Esophagus squamous epithelium (tissue), 5 donors: ENCODE measurements at places on chromosomes 3 and 15. TPM values are rescaled to one million over a fixed set of nuclear protein-coding genes. Genes with fewer than 3 reads are reported as not detected.

- no peaks in the 10 kb centered on the region for H3K4me1 ChIP-seq
- no peaks in the 10 kb centered on the region for H3K27me3 ChIP-seq
- no peak overlapping the region for H3K27ac ChIP-seq
These were observed 8.6 kb upstream of the CTNNB1 start for GRCh38 chr3:41190509-41191284.

DNA sequence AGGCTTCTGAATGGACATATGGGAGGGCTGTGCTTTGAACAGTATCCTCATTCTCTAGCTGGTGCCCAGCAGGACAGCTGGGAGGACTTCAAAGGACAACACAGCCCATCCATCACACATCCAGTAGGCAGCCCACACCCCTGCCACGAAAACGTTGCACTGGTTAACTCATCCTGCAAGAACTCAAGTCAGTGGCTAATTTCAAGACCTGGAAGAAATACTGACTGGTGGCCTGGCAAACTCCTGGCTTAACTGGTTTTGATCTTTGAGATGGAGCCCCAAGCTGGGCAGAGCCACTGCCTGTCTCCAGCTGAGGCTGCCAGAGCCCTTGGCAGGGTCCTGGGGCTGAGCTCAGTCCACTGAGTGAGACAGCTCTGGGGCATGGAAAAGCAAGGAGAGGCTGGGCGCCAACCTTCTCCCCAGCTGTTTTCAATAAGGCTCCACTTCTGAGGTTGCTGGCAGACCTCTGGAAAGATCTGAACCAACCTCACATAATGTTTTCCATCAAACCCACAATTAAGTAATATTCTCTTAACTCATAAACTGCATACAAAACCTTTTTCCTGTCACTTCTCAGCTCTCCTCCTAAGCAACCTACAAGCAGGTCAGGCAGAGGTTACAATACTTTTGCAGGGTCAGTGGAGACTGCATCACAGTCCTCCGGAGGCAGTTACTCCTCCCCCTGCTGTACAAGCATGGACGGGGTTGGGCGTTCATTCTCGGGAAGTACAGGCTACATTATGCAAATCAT is 110.3 kb downstream of the MYLK start:
- no peak overlapping the region for H3K4me3 ChIP-seq
- DNase-seq = no peak
- no peaks in the 10 kb centered on the region for H3K27me3 ChIP-seq
- H3K4me1 ChIP-seq = peaks cover 10% of the 10 kb centered on the region

DNA sequence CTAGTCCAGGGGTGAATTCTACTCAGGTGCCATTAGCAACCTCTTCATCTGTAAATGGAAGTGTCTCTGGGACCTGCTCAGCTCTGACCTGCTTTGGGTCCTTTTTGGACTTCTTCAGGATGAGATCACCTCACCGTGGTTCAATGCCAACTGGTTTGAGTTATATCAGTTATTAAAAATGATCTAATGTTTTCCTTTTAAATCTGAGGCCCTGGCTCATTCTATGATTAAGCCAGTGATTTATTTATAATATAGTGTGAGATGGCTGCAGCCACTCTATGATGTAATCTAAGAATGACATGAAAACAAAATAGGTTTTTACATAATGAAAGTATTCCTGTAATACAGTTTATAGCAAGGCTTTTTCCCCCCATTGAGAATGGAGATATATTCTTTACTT is 79.4 kb downstream of the LPP start:
- no peak overlapping the region for H3K4me3 ChIP-seq
- H3K27me3 ChIP-seq = no peaks in the 10 kb centered on the region
- DNase-seq = no peak
- H3K4me1 ChIP-seq = no peaks in the 10 kb centered on the region

GRCh38 chr3:118277814-118278213 is 756.8 kb downstream of the IGSF11 start:
- H3K4me1 ChIP-seq = no peaks in the 10 kb centered on the region
- H3K4me3 ChIP-seq = no peak overlapping the region
- H3K36me3 ChIP-seq = no peaks in the 10 kb centered on the region
- no peak for DNase-seq
- H3K27me3 ChIP-seq = no peaks in the 10 kb centered on the region

The STRIT1 gene
- total RNA-seq = not detected

The DNAJC17 gene
- 13.9 TPM for total RNA-seq

DNA sequence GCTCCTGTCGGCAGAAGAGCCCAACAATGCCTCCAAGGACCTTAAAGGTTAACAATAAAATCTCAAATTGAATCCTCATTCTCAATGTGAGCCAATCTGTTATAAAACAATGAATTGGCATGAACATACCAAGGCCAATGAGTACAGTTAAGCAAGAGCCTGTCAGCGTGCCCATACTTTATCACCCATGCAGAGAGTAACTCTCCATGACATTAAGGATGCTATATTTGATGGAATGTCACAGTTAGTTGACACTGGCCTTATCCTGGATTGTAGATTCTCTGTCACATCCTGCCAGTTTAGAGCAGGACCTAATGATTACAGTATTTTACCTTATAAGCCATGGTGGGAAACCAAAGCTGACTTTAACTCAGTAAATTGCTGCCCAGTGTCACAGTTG is 335.4 kb upstream of the MDFIC2 start:
- H3K27me3 ChIP-seq = no peaks in the 10 kb centered on the region
- DNase-seq = no peak
- H3K4me3 ChIP-seq = no peak overlapping the region
- no peaks in the 10 kb centered on the region for H3K36me3 ChIP-seq
- no peak overlapping the region for H3K27ac ChIP-seq
- no peaks in the 10 kb centered on the region for H3K4me1 ChIP-seq

DNA sequence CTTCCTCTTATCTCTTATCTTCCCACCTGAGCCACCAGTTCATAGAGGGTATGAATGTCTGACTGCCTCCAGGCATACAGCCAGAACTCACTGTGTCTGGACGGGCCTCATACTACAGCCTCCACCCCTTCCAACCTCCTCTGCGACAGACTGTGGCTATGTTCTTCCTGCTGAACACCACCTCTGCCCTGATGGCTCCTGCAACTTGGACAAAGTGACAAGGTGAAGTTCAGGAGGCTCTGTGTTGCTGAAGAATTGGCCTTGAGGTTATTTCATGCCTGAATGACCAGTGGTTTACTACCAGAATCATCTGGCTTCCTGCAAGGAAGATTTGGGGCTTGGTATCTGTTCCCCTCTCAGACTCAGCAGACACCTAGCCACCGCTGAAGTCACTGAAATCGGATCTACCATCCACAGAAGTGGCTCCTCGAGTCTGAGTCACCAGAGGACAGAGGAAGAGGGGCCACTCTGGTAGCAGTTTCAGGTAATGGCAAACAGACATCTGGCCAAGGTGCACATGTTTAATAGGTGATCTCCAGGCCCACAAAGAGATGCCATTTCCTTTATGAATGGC is 14.2 kb upstream of the ULK3 start:
- H3K36me3 ChIP-seq = peaks cover 21% of the 10 kb centered on the region
- H3K4me3 ChIP-seq = no peak overlapping the region
- no peak overlapping the region for H3K27ac ChIP-seq
- H3K27me3 ChIP-seq = no peaks in the 10 kb centered on the region
- peaks cover 4% of the 10 kb centered on the region for H3K4me1 ChIP-seq

The ACP3 gene
- total RNA-seq = 83.6 TPM

The SCAANT1 gene
- not detected for total RNA-seq

DNA sequence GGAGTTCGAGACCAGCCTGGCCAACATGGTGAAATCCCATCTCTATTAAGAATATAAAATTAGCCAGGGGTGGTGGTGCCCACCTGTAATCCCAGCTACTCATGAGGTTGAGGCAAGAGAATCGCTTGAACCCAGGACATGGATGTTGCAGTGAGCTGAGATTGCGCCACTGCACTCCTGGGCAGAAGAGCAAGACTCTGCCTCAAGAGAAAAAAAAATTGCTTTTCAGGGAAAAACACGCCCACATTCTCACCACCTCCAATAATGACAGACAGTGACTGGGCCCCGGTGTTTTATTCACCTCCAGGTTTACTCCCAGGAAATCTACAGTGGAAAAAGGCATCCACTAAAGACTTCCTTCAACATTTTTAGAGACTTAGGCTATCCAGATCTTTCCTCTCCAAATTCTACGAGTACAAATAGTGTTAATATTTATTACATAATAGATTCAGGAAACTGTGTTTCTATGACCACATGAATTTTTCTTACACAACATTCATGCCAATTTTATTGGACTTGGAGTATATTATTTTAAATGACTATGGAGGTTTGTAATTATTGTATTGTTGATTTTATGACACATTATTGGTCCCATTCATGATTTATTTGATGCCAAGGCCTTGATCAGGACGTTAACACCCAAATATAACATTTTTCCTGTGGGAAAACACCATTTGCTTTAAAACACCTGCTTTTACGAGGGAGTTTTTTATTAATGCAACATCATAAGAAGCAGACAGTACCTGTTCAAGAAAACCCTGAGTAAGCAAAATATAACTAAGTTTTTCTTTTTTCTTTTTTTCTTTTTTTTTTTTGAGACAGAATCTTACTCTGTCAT is 26.6 kb downstream of the IGF2BP2 start:
- H3K4me3 ChIP-seq = no peak overlapping the region
- H3K27me3 ChIP-seq = no peaks in the 10 kb centered on the region
- H3K27ac ChIP-seq = no peak overlapping the region

DNA sequence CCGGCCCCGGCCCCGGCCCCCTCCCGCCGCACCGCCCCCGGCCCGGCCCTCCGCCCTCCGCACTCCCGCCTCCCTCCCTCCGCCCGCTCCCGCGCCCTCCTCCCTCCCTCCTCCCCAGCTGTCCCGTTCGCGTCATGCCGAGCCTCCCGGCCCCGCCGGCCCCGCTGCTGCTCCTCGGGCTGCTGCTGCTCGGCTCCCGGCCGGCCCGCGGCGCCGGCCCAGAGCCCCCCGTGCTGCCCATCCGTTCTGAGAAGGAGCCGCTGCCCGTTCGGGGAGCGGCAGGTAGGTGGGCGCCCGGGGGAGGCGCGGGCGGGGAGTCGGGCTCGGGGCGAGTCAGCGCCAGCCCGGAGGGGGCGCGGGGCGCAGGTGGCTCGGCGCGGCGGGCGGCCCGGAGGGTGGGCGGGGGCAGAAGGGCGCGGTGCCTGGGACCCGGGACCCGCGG is 352 bp downstream of the CHRD start:
- H3K27me3 ChIP-seq = no peaks in the 10 kb centered on the region
- peaks cover 11% of the 10 kb centered on the region for H3K4me1 ChIP-seq
- no peaks in the 10 kb centered on the region for H3K36me3 ChIP-seq
- peak overlapping the region; percentile 80 for H3K4me3 ChIP-seq

The ISL2 gene
- 0.70 TPM for total RNA-seq

The SMCO1 gene
- total RNA-seq = not detected

The NT5DC2 gene
- 58.9 TPM for total RNA-seq

The SCN11A gene
- under 0.01 TPM for total RNA-seq

The CNOT10 gene
- 15.6 TPM for total RNA-seq

DNA sequence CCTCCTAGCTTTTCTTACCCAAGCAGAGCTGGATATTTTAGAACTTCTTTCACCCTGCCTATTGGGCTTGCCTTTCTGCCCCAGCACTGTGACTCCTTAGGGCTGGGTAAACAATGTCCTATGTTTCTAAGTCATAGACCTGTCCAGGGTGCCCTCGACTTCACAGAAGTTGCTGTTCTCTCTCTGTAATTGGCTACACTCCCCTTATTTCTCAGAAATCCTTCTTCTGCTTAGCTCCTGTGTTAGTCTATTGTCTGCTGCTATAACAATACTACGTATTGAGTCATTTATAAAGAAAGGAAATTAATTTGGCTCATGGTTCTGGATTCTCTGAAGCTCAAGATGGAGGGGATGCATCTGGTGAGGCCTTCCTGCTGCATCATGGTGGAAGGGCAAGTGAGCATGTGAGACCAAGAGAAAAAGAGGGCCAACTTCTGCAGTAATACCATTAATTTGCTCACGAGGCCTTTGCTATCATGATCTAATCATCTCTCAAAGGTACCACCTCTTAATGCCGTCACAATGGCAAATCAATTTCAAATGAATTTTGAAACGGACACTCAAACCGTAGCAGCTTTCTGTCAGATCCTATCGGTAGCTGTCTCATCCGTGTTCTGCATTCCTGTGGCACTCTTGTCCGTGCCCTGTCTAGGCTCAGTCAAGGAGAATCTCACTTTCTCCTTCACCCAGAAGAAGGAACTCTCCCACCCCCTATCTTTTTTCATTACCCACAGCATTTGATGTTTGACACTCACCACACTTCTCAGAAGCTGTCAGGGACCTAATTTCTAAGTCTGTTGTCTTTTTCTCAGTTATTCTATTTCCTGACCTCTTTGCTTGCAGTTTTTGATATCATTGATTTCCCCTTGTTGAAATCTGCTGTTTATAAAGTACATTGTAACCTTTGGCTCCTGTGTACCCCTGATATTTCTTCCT is 22.3 kb upstream of the GPR171 start:
- no peak for DNase-seq
- no peaks in the 10 kb centered on the region for H3K36me3 ChIP-seq
- no peak overlapping the region for H3K4me3 ChIP-seq
- H3K27me3 ChIP-seq = no peaks in the 10 kb centered on the region
- peak overlapping the region; percentile 46 for H3K27ac ChIP-seq

GRCh38 chr15:97929456-97930229 is 30.9 kb upstream of the ARRDC4 start:
- H3K36me3 ChIP-seq = no peaks in the 10 kb centered on the region
- no peak overlapping the region for H3K27ac ChIP-seq
- no peak for DNase-seq
- H3K4me3 ChIP-seq = no peak overlapping the region
- no peaks in the 10 kb centered on the region for H3K4me1 ChIP-seq

DNA sequence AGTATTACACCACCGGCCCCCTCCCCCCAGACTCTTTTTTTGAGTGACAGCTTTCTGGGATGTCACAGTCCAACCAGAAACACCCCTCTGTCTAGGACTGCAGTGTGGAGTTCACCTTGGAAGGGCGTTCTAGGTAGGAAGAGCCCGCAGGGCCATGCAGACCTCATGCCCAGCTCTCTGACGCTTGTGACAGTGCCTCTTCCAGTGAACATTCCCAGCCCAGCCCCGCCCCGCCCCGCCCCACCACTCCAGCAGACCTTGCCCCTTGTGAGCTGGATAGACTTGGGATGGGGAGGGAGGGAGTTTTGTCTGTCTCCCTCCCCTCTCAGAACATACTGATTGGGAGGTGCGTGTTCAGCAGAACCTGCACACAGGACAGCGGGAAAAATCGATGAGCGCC is 63.6 kb downstream of the AAGAB start:
- DNase-seq = no peak
- no peak overlapping the region for H3K4me3 ChIP-seq
- peak overlapping the region; percentile 81 for H3K27ac ChIP-seq
- H3K4me1 ChIP-seq = peaks cover 35% of the 10 kb centered on the region
- H3K36me3 ChIP-seq = peaks cover 98% of the 10 kb centered on the region
- H3K27me3 ChIP-seq = no peaks in the 10 kb centered on the region

GRCh38 chr3:58656631-58657030 is 9.9 kb downstream of the FAM3D start:
- no peaks in the 10 kb centered on the region for H3K27me3 ChIP-seq
- peak overlapping the region; percentile 75 for H3K27ac ChIP-seq
- H3K4me1 ChIP-seq = peaks cover 30% of the 10 kb centered on the region
- H3K4me3 ChIP-seq = peak overlapping the region; percentile 34
- H3K36me3 ChIP-seq = no peaks in the 10 kb centered on the region

GRCh38 chr3:42733501-42734262 is 31.1 kb upstream of the HHATL start:
- H3K36me3 ChIP-seq = no peaks in the 10 kb centered on the region
- H3K27ac ChIP-seq = no peak overlapping the region
- H3K4me3 ChIP-seq = no peak overlapping the region
- H3K4me1 ChIP-seq = no peaks in the 10 kb centered on the region
- H3K27me3 ChIP-seq = no peaks in the 10 kb centered on the region

GRCh38 chr3:25856902-25857518 is 67.1 kb downstream of the OXSM start:
- H3K4me1 ChIP-seq = peaks cover 4% of the 10 kb centered on the region
- no peak overlapping the region for H3K4me3 ChIP-seq
- no peaks in the 10 kb centered on the region for H3K27me3 ChIP-seq
- no peak for DNase-seq
- no peaks in the 10 kb centered on the region for H3K36me3 ChIP-seq
- no peak overlapping the region for H3K27ac ChIP-seq

The PLSCR4 gene
- total RNA-seq = 39.1 TPM

The PAK6 gene
- total RNA-seq = 53.5 TPM

The TUSC7 gene
- not detected for total RNA-seq

The MYL3 gene
- total RNA-seq = 0.38 TPM
